GM12878 (cell line): ENCODE measurements at places on chromosomes 3 and 15.
A peak's percentile ranks its signal among the peaks of the same experiment; 100 is the strongest.

DNA sequence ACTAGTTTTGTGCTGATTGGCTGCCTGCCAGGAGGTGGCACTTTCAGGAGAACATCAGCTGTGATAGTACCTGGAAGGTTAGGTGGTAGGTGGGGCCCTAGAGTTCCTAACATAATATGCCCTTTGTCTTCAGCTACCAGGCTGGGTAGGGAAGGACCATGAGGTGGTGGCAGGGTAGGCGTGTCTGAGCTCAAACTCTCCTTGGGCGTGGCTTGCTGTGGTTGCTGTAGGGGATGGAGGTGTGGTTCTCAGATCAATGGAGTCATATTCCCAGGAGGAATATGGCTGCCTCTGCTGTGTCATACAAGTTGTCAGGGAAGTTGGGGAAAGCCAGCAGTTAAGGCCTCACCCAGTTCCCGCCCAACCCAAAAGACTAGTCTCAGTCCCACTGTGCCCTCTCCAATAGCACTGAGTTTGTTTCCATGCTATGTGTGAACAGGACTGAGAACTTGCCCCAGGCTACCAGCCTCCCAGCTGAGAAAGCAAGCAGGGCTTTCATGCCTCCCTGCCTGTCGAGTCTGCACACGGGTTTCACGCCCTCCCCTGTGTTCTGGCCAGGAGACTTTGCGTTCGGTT, 107.7 kb downstream of the CHCHD4 start:
- DNase-seq: no peak

DNA sequence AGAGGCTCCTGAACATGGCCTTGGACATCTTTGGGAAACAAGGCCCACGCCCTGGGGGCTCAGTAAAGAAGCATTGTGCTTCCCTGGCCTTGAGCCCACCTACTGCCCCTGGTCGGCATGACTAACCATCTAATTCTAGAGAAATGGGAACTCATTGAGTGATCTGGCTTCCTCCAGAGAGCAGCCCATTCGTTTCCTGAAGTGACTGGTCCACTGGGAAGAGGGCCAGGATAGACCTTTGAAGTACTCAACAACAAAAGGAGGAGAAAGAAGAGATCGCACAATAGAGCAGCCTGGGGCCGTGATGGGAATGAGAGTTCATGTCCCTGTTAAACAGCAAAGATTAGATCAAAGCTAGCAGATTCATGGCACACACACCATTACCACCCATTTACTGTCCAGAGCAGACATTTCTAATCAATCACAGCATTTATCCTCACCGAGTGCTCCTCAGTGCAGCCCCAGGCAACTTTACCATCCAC, 514.4 kb upstream of the PROK2 start:
- no peak for DNase-seq

GRCh38 chr3:132160198-132160597, 125.4 kb upstream of the CPNE4 start:
- DNase-seq: no peak

DNA sequence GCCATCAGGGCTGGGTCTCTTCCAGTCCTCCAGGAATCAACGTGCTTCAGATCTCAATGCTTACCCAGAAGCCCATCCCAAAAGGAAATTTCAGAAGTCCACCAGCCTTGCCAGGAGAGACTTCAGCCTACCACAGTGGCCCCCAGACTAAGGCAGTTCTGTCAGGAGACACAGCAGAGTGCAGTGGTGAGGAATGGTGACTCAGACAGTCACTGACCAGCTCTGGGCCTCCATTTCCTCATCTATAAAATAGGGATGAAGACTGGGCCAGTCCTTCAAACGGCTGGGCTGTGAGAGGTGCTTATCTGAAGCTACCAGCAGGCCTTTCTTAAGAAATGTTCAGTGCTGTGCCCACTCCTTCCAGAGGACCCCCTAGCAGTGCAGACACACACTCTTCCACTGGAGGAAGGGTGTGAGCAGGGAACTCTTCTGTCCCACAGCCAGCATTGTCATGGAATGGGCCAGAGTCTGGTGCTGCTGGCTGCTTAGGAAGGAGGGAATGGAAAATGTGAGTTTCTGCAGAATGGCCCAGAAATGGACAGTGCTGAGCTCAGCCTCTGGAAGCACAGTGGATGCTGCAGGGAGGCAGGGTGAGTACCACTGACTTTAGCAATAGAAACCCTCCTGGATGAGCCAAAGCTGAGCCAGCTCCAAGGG, 41.6 kb upstream of the DUSP7 start:
- no peak for DNase-seq

- DNase-seq: no peak
Observed at GRCh38 chr3:38739396-38739689, 76.7 kb downstream of the SCN10A start.

- peak; percentile 37 for DNase-seq
Observed at GRCh38 chr3:70982700-70983140, 600.8 kb downstream of the FOXP1 start.

- no peak for DNase-seq
Observed at GRCh38 chr3:66838704-66839103, 159.4 kb upstream of the KBTBD8 start.

DNA sequence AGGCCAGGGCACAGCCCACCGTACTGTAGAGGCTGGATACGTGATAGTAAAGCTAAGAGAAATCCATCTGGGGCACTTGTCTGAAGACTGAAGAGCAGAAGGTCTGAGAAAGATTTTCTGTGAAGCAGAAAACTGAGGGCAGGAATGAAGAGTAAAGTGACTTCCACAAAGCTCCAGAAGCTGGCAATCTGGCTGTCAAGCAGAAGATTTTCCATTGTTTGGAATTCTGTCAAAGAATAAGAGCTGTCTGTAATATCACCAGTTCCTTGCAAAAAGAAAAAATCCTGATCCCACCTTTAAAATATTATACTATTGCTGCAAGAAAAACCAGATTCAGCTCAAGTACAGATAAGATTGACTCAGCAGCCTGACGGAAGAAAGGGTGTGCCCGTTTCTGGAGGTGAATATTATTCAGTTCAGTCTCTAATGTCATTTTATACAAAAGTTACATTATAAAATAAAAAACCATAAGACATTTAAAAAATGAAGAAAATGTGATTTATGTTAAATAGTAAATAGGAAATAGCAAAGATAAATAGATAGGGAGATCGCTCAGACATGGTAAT, 550.4 kb upstream of the SGO1 start:
- no peak for DNase-seq

DNA sequence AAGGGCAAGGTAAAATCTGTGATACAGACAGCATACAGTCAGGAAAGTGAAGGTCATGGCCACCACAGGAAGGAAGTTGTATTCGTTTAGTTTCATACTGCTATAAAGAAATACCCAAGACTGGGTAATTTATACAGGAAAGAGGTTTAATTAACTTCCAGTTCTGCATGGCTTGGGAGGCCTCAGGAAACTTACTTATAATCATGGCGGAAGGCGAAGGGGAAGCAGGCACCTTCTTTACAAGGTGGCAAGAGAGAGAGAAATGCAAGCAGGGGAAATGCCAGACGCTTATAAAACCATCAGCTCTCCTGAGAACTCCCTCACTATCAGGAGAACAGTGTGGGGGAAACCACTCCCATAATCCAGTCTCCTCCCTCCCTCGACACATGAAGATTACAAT, 353.7 kb upstream of the SEMA6D start:
- DNase-seq: no peak

- no peak for DNase-seq
Observed at GRCh38 chr3:4565809-4566501, 72.8 kb downstream of the ITPR1 start.

GRCh38 chr3:185272033-185272432, 18.2 kb upstream of the EHHADH start:
- no peak for DNase-seq

- DNase-seq: no peak
Observed at GRCh38 chr15:77564938-77565337, 67.8 kb downstream of the LINGO1 start.

- DNase-seq: no peak
Observed at GRCh38 chr15:78044407-78045155, 32.9 kb downstream of the TBC1D2B start.

GRCh38 chr3:180420016-180420415, 181.9 kb upstream of the TTC14 start:
- no peak for DNase-seq

- DNase-seq: no peak
Observed at GRCh38 chr3:63949005-63949404, 36.8 kb upstream of the SCAANT1 start.

DNA sequence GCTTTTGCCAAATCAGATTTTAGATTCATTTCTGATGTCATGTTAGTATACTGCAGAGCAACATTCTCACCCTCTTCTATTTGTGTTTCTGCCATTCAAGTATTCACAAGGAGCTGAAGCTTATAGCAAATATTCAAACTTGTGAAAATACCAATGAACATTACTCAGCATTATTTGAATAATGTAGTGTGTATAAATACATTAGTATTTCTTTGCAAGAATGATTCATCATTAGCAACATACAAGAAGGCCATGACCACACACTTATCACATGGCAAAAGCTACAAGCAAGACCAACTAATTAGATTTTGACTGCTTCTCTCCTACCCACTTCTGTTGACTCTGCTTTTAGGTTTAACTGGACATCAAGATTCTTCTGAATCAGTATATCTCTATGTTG, 124.9 kb downstream of the IGSF11 start:
- no peak for DNase-seq

GRCh38 chr3:37466660-37467359, 292.4 kb upstream of the LRRFIP2 start:
- DNase-seq: no peak

DNA sequence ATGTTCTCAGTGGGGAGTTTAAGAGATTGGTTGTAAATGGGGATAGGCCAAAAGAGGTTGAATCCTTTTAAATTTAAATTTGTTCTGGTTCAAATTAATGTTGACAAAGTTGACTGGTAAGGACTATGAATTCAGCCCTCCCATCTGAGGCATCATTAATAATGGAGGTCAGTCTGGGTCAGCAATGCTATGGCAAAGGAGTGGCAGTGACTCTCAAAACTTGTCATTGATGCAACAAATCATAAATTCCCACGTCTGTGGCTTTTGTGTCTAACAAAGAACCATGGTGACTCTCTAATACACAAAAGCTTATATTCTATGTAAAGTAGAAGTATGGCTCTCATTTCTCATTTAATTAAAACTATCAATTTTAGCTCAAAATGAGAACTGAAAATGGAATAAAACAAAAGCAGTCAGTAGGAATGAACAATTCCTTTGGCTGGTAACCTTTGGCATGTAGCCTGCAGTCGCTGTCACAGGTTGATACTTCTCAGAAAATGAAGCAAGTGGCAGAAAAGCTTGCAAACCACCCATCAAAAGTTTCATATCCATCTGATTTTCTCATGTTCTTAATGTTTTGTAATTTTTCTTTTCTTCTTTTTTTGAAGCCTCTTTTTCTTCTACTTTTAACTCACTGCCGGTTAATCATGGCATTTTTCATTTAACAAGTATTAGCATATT, 12.2 kb upstream of the ZBED2 start:
- no peak for DNase-seq

DNA sequence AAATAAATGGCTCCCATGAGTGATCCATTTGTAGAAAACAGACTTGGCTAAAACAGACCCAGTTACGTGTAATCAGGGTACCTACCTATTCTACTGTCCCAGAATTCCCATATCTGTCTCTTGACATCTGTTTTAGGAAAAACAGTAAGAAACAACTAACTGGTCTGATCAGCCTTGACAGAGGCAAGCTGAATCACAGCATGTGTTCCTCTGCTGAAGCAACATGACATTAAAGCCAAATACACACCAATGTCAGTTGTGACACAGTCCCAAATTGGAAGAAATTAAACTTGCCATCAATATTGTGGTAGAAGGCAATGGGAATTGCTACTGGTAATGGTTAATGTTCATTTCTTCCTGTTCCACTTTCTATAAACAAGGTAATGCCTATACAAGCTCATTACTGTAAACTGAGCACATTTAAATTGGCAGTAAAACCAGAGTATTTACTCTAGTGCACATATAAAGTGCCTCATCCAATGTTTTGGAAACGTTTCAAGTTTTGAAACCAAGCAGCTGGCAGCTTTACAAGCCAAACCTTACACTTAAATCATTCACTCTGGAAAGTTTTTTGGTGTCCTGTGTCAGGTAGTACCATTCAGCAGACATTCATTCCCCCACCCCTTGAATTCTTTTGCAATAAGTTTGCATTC, 27.0 kb downstream of the ALDH1A2 start:
- DNase-seq: no peak

DNA sequence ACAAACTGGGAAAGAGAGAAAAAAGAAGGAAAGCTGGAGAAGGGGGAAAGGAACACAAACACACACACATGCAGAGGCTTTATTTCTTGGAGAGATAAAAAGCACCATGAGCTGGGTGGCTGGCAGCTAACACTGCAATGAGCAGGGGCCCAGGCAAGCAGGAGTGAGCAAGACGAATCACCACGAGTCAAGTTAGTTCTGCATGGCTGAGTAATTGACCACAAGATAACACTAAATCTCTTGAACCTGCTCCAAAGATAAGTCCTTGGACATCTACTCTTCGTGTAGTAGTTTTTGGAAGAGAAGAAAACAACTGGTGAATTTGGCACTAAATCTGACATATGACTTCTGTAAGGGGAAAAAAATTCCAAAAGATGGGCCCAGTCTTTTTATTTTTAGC, 100.9 kb downstream of the MYO5A start:
- DNase-seq: no peak

DNA sequence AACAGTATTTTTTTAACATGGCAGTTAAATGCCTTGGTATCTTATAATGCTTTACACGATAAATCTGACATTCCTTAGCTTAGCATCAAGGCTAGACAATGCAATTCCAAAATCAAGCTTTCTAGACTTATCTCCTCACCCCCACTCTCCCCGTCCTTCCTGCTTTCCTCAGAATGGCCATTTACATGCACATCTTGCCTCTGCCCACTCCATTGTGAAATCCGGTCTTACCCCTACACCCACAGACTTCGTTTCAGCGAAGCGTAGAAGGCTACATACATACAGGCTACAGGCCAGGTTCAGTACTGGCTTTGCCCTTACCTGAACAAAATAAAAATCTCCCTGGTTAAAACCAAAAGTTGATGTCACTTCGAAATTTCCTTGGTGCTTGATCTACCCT, 58.6 kb upstream of the SLC12A8 start:
- no peak for DNase-seq

GRCh38 chr3:46316206-46316605, 37.7 kb upstream of the CCR2 start:
- no peak for DNase-seq

DNA sequence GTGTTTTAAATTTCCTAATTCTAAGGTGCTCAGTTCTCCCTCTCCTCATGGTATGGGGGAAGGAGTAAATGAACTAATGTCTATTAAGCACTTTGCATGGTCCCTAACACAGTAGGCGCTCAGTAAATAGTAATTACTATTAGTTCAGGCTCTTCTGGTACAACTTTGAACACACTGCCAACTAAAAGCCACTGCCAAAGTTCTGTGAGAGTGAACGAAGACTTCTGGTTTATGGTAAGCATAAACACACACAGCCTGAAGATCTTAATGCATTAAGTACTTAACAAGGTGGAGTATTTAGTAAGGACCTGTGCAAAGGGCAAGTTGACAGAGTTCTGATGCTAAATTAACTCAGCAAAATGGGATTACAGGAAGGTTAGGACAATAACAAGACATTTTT, 24.7 kb downstream of the RARB start:
- DNase-seq: no peak

DNA sequence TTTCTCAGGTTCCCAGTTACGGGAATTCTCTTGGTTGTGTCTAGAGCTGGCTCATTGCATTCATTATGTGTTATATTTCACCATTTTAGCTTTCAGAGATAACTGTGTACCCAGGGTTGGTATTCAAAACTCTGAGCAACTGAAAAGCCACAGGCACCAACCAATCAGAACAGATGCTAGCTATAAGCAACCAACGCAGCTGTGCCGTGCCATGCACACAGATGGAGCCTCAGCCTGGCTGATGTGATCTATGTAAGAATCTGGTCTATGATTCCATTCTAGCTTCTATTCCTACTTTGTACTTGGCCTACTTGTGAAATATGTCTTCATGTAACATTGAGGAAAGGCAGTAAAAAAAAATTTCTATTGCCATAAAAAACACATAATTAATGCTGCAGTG, 95.0 kb upstream of the CCDC80 start:
- DNase-seq: no peak
